EL (cell line): ENCODE measurements at places on chromosomes 1 and 21.
A peak's percentile ranks its signal among the peaks of the same experiment; 100 is the strongest.

- no peak for DNase-seq
These were observed 5.4 kb downstream of the TMEM59 start for GRCh38 chr1:54047384-54048305.

DNA sequence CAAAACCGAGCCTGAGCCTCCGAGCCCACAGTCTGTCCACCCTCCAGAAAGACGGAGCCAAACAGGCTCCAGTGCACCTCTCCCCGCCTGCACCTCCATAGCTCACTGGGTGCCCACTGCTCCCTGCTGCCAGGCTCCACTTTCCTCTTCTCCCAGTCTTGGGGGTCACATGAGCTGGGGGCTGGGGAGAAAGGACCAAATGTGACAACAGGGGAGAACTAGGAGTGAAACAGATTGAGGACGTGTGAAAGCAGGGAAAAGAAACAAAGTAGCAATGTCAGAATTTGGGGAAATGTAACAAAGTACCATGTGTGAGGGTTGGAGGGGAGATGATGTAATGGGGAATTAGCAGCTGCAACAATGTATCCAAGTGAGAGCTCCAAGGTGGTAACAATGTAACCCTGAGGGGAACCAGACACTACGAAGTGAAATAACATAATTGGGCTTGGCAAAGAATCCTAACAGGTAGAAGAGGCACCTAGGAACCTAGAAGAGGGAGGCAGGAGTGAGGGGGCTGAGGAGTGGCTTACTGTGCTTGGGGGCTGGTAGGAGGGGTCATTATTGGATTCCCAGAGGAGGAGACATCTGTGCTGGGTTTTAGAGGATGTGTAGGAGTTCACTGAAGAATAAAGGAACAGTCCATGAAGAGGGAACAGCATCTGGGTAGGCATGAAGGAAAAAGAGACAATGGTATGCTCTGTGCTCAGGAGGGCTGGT, 12.5 kb downstream of the SDC3 start:
- no peak for DNase-seq

GRCh38 chr1:54609301-54609921, 13.9 kb downstream of the FAM151A start:
- DNase-seq, result no peak

GRCh38 chr1:79657951-79658658, 651.6 kb upstream of the ADGRL4 start:
- no peak for DNase-seq

GRCh38 chr1:51679435-51679834, 62.5 kb downstream of the OSBPL9 start:
- DNase-seq, result no peak

DNA sequence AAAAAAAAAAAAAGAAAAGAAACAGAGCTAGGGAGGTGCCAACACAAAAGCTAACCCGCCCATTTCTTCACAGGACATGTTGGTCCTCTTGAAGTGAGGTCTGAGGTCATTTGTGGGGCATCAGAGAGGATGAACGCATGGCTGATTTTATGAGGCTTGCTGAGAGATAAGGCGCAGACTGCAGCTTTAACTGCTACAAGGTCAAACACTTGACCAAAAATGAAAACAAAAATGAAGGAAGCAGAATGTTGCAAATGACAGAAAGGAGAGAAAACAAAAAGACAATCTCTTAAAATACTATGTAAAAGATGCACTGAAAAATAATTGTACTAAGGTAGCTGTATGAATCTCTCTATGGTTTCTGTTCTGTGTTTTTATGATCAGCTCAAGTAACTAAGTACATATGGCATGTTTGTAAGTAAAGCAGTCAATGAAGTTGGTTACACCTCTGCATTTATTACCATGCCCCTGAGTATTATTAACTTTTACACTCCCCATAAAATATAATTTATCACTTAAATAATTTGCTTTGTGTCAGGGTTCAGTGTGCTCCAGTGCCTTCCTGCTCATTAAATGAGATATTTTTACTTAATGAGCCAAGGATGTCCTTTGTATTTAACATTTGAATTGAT, 249.1 kb upstream of the NR5A2 start:
- DNase-seq, result peak; percentile 6

DNA sequence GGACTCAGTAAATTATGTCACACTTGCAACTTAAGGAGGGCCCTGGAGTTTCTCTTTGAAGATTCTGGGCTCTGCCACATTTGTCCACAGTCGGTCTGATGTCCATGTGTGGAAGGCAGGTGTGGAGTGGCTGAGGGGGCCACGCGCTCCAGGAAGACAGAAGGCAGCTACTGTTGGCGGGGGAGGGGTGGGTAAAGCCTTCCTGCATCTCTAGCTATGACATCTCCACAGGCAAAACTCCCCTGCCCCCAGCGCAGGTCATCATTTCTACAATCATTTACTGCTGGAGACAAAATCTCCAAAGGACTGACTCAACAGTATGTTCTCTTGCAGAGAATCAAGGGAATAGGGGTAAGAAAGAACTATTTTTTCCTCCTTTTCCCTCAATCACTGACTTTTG, 11.4 kb upstream of the TSPEAR start:
- DNase-seq, result no peak

GRCh38 chr1:53431805-53432565, 27.2 kb upstream of the DMRTB1 start:
- DNase-seq, result no peak

GRCh38 chr1:41812051-41812450, 106.7 kb downstream of the HIVEP3 start:
- peak; percentile 72 for DNase-seq

DNA sequence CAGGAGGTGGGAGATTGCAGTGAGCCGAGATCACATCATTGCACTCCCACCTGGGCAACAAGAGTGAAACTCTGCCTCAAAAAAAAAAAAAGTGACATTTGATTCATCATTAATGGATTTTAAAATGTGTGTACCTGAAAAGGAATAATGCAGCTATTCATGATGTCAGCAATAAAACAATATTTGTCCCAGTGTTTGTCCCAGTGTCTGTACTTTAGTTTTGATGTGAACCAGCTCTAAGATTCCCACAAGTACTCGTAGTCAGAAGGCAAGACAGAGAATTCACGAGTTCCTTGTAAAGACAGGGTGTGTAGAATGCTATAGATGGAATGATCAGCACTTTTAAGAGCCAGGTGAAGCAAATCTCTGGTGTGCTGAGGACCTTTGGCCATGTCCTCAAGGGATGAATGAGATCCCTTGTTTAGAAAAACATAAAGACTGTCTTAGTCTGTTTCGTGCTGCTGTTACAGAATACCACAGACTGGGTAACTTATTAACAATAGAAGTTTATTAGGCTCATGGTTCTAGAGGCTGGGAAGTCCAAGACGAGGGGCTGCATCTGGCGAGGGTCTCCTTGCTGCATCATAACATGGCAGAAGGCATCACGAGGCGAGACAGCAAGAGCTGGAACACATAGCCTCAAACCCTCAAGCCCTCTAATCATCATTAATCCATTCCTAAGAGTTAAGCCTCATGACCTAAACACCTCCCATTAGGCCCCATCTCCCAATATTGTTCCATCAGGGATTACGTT, 12.0 kb upstream of the TMPRSS2 start:
- DNase-seq, result no peak

- no peak for DNase-seq
These were observed 104.2 kb upstream of the IPO9 start for GRCh38 chr1:201724766-201725118.

DNA sequence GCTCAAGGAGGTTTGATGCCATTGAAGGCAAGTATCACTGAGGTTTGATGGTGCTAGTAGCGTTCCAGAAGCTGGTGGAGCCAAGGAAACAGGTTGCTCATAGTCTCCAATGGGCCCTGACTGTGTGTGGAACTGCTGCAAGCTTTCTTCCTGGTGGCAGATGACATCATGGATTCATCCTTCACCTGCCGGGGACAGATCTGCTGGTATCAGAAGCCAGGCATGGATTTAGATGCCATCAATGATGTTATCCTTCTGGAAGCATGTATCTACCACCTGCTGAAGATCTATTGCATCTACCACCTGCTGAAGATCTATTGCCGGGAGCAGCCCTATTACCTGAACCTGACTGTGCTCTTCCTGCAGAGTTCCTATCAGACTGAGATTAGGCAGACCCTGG, 734.4 kb downstream of the PLA2G4A start:
- no peak for DNase-seq

DNA sequence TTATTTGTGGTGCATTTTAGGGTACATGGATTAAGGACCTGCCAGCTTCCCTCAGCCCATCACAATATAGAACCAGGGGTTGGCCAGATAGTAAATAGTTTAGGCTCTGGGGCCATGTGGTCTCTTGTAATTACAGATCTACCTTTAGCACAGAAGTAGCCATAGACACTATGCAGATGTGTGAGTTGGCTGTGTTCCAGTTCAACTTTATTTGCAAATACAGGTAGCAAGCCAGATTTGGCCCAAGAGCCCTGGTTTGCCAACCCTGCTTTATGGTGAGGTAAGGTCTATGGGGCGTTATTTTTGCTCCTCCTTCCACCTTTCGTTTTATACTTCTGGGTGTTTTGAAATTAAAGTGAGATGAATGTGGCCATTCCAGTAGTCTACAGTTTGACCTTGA, 48.7 kb downstream of the MRPS6 start:
- DNase-seq, result no peak

DNA sequence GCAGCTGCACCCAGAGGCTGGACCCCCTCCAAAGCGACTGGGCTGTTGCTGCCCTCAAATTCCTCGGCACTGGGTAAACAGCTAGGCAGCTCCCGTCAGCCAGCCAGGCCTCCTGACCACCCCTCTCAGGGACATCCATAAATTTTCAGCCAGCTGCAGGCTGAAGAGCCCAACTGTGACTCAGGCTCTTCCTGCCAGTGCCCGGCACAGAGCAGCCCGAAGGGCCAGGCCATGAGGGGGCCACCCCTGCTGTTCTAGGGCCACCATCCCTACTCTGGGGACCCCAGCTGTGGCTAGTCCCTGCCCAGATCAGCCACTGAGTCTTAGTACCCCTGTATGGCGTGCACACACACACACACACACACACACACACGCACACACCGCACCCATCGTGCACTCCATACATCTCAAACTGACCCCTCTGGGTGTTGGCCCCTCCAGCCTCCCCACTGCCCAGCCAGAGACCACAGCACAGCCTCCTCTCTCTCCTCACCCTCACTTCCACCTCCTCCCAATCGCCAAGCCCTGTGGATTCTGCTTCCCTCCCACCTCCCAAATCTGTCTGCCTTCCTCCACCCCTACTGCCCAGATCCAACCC, 6.2 kb upstream of the LAPTM5 start:
- peak; percentile 73 for DNase-seq

- no peak for DNase-seq
These were observed 15.3 kb downstream of the SPATA46 start for GRCh38 chr1:162361349-162361748.

GRCh38 chr1:241998412-241998921, 431 bp downstream of the MAP1LC3C start:
- DNase-seq, result peak; percentile 88

- DNase-seq, result no peak
These were observed 52.2 kb downstream of the PLA2G4A start for GRCh38 chr1:186880982-186881381.

DNA sequence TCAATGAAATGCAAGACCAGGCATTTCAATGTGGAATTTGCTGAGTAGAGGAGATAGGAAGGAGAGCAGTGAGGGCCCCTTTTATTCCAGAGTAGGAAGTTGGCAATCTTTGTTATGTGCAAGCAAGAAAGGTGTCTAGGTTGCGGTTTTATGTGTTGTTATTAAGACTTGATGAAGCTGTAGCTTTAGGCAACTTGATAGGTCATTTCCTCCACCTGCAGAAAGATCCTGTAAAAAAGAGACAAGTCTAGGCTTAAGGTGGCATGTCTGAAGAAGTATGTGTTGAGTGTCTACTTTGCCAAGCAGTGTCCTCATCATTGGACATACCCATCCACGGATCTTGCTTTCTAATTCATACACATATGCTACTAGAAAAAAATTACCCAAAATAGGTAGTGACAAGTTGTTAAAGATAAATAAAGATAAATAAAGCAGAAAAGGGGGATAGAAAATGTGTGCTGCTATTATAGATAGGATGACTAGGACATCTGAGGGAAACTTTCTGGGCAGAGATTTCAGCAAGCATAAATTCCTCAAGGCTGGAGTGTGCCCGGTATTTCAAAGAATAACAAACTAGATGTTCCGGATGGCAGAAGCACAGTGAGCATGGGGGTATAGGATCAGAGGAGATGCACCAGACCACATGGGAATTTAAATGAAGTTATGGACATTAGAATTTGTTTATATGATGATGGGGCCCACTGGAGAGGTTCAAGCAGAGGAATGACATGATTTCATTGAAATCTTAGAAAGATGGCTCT, 335.0 kb downstream of the TGFB2 start:
- DNase-seq, result peak; percentile 64

DNA sequence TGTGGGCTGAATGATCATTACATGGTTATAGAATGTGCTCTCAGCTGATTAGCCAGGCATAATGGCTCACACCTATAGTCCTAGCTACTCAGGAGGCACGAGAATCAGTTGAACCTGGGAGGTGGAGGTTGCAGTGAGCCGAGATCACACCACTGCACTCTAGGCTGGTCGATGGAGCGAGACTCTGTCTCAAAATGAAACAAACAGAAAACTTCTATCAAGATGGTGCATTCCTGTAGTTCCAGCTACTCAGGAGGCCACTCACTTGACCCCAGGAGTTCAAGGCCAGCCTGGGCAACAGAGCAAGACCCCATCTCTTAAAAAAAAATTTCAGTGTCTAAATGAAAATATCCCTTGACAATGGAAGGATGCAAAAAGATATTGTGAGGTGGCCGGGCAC, 10.9 kb downstream of the TIMM17A start:
- DNase-seq, result no peak

GRCh38 chr1:231581859-231582258, 44.7 kb upstream of the DISC1 start:
- no peak for DNase-seq

- DNase-seq, result no peak
These were observed 66.8 kb downstream of the PHACTR4 start for GRCh38 chr1:28436211-28436769.

DNA sequence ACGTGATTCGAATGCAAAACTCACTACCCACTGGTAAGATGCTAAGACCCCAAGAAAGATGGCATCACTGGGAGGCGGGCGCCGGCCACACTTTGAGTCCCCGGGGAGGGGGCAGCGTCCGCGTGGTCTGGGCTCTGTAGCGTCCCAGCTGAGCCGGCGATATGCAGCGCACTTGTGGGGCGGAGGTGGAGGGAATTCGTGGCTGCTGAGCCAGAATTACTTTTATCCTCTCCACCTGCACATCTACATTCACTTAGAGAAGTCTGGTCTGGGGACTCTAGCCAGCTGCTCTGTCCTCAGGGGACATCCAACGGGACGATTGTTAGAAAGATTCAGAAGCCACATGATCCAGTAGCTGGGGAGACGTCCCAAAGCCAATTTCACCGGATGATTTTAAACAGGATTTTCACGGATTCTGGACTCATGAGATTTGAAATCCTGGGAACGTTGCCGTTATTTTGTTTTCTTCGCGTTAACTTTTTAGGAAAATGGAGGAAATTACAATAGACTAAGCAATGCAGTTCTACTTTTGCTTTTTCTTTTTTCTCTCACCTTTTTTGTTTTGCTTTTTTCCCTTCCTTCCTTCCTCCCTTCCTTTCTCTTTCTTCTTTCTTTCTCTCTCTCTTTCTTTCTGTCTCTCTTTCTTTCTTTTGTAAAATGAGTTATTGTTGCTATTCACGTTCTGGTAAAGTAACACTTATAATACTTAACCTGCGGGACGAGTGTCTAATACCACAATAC, 1.3 kb downstream of the JAM2 start:
- DNase-seq, result peak; percentile 21

- DNase-seq, result peak; percentile 49
These were observed 1.2 kb upstream of the ADORA1 start for GRCh38 chr1:203126151-203126865.
